Stimulated activated naive B cell treated with anti-CD40 and anti-IgM and Interleukin-4, amounts not matched to agents 10 μg/mL and 1 μg/mL and 100 μg/mL, for 72 hours (primary cell): ENCODE measurements at places on chromosomes 2 and 18.

DNA sequence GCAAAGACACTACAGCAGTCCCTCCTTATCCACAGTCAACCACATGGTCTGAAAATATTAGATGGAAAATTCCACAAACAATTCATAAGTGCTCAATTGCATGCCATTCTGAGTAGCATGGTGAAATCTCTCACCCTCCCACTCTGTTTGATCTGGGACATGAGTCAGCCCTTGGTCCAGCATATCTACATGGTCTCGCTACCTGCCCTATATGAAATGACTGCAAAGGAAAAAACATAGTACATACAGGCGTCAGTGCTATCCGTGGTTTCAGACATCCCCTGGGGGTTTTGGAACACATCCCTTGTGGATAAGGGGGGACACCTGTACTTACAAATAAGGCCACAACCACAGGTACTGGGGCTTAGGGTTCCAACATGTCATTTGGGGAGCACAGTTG, 73.7 kb downstream of the CABLES1 start:
- no peak for DNase-seq

- DNase-seq, result no peak
These were observed 962.9 kb upstream of the FANCL start for GRCh38 chr2:59204040-59204439.

- no peak for DNase-seq
These were observed 22.6 kb upstream of the DYTN start for GRCh38 chr2:206740800-206741199.

- DNase-seq, result no peak
These were observed 75.8 kb downstream of the CALCRL start for GRCh38 chr2:187372213-187372612.

DNA sequence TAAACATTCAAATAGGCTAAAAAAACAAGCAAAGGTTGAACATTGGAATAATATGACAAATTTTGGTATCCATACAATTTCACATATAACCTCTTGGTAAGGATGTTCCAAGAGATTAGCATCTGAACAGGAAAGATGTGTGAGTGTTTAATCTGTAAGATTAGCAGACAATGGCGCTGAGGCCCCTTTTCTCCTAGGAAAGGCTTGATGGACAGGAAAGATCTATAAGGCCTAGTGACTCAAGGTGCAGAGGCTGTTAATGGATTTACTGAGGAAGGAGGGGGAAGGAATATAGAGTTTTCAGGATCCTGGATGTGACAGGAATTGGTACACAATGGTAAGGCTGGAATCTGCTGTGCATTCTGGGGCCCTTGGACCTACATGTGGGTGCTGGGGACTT, 48.1 kb upstream of the SMAD2 start:
- no peak for DNase-seq

DNA sequence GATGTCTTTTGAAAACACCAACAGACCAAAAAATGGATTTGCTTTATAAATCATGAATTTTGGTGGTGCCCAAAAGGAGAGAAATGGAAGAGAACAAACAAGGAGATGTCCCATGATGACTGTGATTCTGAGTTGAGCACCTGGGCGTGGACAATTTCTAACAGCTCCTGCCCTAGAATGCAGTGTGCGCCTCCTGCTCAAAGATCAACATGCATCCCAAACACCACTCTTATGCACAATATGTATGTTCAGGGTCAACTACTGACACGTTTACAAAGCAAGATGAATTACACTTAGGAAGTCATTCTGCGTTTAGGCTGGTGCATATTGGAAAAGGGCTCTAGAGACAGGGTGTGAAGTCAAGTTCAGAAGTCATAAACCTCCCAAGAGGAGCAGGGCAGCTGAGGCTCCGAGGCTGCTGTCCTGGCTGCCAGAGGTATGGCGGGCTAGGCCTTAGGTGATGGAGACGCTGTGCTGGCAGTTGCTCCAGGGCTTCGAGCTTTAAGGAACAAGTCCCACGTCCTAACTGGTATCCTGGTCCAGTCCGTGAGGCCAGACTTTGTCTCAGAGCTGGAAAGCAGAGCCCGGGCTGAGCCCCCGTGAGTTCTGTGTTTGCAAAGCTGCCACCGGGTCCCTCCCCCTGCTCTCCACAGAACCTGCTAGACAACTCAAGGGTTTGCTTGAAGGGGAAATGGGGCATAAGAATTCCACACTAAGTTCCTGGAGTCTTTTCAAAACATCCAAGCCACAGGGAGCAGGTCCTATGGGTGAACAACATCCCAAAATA, 74.0 kb downstream of the ZNF516 start:
- no peak for DNase-seq

- DNase-seq, result no peak
These were observed 116.0 kb downstream of the LIPG start for GRCh38 chr18:49677762-49678413.

DNA sequence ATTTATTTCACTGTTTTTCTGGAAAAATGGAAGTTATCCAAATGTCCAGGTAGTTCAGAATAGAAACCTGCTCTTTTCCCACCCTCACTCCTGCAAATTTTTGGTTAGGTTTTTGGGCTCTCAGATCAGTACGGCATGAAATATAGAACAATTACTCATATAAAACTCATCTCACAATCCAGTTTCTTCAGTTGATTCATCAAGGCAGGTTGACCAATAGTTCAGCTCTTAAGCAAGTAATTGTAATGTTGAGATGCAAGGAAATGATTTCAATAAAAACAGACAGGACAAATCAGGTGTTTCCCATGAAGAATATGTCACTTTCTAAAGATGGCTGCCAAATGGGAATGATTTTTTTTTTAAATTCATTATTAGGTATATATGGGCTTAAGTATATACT, 2.0 kb downstream of the RAB27B start:
- DNase-seq, result no peak

DNA sequence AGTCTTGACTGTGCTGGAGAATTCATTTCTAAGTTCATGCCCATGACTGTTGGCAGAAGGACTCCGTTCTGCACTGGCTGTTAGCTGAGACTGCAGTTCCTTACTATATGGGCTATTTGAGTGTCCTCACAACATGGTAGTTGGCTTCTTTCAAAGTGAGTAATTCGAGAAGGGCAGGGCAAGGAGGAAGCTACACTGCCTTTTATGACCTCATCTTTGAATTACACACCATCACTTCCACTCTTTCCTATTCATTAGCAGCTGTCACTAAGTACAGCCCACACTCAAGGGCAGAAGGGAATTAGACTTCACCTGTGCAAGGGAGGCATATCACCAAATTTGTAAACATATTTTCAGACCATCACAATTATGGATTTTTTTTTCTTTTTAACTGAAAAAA, 55.9 kb upstream of the EPAS1 start:
- DNase-seq, result no peak

GRCh38 chr2:151278487-151278886, 11.0 kb downstream of the NMI start:
- DNase-seq, result no peak

- no peak for DNase-seq
These were observed 2.9 kb downstream of the ALKAL2 start for GRCh38 chr2:284896-285492.

GRCh38 chr2:179900655-179901054, 39.2 kb upstream of the ZNF385B start:
- DNase-seq, result no peak
